ENCODE measurements at places on chromosomes 6 and 20.

GRCh38 chr6:42989923-42990322 lies 5.6 kb downstream of the PPP2R5D start:
- no peak for DNase-seq

- DNase-seq, result no peak
Measured at GRCh38 chr6:36126553-36127458, 3.5 kb upstream of the MAPK13 start.

DNA sequence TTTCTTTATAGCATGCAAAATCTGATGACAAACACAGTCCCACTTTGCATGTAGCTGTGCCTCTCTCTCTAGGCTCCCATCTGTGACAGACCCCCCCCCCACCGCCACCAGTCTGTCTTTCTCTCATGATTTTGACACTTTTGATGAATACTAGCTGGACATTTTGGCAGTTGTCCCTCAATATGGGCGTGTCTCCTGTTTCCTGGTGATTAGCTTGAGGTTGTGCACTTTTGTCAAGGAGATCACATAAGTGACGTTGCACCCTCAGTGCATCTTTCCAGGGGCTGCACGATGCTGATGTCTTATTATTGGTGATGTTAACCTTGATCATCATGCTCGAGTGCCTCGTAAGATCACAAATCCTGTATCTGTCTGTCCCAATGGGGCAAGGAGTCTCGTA lies 155.1 kb downstream of the EYA2 start:
- no peak for DNase-seq

DNA sequence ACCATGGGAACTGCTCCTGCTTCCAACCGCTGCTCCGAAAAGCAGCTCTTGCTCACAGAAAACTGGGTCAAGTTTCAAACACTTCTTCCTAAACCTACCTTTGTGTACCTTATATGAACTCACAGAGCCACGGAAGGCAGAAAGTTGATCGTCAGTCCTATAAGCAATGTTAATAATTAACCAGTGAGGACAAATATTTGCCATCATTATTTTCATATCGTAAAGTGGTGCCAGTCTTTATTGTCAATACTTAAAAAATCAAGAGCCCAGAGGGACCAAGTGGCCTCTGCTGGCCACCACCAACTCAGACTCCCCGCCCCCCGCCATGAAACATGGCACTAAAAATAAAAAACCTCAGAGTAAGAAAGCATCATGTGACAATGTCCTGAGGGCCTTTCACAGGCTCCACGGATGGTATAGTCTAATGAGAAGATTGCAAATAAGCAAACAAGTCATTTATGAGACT lies 9.1 kb upstream of the PBOV1 start:
- no peak for DNase-seq

DNA sequence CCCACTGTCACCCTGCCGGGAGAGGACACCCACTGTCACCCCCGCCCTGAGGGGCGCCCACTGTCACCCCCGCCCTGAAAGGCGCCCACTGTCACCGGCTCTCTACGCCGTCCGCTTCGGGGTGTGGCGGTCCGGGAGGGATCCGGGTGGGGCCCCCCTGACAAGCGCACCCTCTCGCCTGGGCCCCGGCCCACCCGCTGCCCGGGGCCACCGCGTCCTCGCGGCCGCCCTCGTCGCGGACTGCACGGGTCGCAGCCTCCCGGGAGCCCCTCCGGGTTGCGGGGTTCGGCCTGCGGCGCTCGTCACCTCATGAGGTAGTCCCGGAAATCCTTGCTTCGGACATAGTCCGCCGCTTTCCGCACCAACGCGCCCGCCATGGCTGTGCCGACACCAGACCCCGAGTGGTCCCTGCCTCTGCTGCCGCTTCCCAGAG lies 224 bp downstream of the MPC1 start:
- no peak for DNase-seq

DNA sequence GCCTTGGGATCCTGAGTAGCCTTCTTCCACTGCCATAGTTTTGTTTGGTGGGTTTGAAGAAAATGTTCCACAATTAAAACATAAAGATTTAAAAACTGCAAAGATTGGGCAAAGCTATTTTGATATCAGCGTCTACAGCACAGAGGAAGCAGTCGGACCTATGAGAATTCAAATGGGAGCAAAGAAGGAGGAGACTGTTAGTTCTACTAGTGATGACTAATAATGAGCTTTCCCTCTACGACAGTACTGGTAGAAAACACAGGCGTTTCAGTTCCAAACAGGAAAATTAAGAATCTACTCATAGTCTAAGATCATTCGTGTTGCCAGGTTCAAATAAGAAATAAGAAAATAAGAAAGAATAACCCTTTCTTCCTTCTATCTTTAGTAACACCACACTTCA lies 121.2 kb downstream of the INSM1 start:
- DNase-seq, result no peak

GRCh38 chr6:11025921-11026635 lies 18.0 kb downstream of the ELOVL2 start:
- DNase-seq, result no peak

- DNase-seq, result no peak
Measured at GRCh38 chr6:29793036-29793356, 34.6 kb upstream of the HLA-G start.

DNA sequence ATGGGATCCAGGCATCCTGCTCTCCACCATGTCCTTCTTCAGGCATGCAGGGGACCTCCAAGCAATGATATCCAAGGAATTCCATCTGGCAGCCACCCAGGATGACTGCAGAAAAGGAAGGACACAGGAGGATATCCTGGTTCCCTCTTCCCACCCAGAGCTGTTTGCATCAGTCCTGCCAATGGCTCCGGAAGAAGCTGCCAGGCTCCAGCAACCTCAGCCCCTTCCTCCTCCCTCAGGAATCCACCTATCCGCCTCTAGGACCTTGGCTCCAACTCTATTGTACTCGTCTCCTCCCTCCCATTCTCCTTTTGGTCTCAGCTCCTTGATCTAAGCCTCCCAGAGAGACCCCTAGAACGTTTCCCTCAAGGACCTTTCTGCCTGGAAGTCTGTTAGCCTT lies 733 bp upstream of the PSORS1C2 start:
- no peak for DNase-seq

DNA sequence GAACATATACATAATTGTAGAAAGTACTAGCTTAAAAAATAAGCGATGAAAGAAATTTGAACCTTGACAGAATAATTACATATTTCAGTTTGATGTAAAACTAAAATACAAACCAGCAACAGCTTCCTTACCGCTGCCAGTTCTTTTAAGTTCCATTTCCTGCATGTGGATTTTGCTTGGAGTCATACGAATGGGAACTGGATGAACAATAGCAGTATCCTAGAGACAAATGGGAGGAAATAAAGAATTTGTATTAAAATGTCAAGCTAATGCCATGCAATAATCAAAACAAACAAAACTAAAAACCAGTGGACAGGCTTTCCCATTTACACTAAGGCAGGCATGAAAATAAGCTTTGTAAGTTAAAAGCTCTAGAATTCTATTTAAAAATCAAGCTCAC lies 67.1 kb downstream of the REPS1 start:
- no peak for DNase-seq

DNA sequence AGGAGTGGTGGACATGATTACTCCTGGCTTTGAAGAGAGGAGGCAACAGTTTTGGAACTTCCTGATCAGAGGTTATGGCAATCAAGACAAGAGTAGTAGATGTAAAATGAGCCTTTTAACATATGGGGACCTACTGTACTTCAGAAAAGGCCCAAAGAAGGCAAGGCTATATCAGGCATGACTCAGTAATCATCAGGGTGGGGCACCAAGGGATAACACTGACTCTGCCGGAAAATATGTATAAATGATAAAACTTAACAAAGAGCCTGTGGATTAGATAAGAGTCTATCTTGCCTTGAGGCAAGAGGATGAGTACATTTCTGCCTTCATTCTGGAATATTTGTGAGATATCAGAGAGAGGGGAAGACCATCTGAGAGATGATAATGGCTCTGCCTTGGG lies 1389.9 kb upstream of the MAP3K7 start:
- DNase-seq, result no peak

- DNase-seq, result no peak
Measured at GRCh38 chr6:169545982-169546381, 155.8 kb downstream of the WDR27 start.

Measured in NCI-H2107 (cell line).